NCI-H446 treated with DMSO at 0.1 percent for 48 hours (cell line): ENCODE measurements at places on chromosomes 1 and 21.

- no peak for DNase-seq
Observed at GRCh38 chr1:186244825-186245224, 130.2 kb downstream of the TPR start.

DNA sequence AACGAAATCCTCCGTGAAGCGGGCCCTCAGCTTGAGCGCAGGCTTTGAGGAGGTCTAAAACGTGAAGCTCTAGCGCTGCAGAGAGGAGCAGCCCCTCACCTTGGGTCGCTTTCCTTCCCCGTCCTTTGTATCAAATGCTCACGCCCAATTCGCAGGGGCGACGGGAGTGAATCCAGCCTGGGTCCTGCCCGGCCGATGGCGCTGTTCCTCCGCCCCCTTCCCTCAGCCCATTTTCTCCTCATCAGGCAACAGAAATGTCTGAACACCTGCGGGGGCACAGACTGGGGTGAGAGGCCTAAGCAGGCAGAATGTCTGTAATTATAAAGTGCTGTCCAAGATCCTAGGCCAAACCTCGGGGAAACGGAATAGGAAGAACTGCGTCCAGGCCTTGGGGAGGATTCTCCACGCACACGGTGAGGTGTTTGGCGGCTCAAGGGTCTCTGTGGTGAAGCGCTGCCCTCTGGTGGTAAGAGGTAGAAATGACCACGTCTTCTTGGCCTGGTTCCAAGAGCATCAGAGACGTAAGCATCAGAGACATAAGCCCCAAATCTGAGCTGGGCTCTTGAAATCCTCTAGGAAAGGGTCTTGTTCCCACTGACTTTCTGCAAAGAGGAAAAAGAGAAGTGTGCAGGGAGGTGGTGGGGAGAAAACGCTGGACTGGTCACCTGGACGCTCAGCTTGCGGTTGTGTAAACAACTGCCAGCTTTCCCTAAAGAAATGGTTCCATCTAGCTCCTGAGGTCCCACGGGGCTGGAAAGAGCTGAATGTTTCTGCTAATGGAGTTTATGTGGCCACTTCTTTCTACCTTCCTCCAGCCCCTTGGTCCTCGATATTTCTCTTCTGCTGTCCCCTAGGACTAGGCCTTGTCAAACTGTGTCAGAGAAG lies 92.1 kb upstream of the CD53 start:
- DNase-seq, result peak; percentile 20

DNA sequence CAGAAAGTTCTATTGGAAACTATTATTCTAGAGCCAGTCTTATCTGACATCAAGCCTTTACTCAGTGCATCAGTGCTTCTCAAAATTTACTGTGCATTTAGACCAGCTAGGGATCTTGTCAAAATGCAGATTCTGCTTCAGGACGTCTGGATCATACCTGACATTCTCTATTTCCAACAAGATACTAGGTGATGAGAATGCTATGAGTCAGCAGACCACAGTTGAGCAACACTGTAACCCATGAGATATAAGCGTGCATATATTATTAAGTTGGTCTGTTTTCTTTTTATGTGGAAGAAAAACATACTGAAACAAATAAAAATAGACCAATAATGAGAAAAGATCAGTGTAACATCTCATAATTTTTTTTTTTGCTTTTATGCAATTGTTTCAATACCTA lies 40.4 kb upstream of the KCNH1 start:
- no peak for DNase-seq

DNA sequence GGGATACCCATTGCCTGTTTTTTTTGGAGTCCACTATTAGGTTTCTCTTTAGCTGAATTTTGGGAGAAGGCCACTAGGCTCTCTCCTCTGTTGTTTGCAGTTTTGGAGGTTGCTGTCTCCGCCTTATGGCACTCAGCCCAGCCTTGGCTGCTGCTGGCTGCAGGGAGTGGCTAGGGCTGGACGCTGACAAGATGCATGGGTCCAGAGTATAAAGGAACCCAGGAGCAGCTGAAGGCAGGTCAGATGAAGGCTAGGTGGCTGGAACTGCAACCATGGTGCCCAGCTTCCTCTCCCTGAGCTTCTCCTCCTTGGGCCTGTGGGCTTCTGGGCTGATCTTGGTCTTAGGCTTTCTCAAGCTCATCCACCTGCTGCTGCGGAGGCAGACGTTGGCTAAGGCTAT lies at the start of gene CYP4B1:
Gene CYP4B1 (plus strand): TSS at position 237 of the 400 bp plus-strand sequence. CDS start 36 bp downstream, at position 273.
- DNase-seq, result no peak

- DNase-seq, result peak; percentile 55
Observed at GRCh38 chr1:212749821-212750535, 41.6 kb downstream of the NSL1 start.

DNA sequence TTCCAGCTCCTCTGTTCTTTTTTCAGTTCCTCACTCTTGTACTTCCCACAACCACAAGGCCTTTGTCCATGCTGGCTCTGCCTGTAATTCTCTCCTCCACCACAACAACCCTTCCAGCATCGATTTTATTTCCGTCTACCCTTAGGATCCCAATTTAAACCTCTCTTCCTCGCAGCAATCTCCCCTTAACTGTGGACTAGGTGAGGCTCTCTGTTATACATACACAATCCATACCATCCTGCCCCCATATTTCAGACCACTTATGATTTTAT lies 90.4 kb upstream of the ZC3H11B start:
- no peak for DNase-seq
